ENCODE measurements at places on chromosomes 3 and 15.

DNA sequence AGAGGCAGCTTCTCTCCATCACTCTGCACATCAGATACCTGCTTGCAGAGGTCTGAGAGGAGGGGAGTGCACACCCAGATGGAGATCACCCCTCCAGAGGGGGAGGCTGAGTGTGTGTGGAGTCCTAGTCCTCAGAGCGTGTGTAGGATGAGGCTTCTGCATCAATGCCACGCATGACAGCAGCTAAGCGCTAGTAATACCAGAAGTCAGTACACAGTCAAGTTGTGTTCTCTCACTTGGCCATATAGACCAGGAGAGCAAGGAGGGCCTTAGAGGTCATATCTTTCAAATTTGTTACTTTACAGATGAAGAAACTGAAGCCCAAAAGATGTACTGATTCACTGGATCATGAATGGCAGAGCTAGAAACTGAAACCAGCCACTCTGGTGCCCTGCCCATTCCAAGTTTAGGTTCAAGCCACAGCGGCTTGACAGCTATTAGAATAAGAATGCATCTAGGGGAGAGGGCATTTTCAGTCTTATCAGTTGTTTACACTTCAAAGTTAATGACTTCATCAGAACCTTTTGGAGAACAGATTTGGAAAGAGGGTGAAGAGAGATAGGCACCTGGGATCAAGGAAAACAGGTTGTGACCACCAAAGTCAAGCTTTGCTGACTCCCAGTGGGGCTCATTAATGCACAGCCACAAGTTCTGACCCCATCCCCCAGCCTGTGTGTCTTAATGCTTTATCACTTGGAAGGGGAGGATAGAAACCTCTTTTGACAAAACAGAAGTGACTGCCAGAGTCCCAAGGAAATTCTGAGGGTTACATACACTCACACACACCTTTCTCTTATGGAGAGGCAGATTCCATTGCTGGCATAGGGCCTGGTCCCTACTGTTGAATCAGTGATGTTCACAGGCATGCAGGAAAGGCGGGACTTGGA is 310.3 kb downstream of the CHST2 start:
- H3K27ac ChIP-seq, result no peak overlapping the region
- H3K36me3 ChIP-seq, result no peaks in the 10 kb centered on the region
- H3K4me3 ChIP-seq, result no peak overlapping the region
- DNase-seq, result no peak

DNA sequence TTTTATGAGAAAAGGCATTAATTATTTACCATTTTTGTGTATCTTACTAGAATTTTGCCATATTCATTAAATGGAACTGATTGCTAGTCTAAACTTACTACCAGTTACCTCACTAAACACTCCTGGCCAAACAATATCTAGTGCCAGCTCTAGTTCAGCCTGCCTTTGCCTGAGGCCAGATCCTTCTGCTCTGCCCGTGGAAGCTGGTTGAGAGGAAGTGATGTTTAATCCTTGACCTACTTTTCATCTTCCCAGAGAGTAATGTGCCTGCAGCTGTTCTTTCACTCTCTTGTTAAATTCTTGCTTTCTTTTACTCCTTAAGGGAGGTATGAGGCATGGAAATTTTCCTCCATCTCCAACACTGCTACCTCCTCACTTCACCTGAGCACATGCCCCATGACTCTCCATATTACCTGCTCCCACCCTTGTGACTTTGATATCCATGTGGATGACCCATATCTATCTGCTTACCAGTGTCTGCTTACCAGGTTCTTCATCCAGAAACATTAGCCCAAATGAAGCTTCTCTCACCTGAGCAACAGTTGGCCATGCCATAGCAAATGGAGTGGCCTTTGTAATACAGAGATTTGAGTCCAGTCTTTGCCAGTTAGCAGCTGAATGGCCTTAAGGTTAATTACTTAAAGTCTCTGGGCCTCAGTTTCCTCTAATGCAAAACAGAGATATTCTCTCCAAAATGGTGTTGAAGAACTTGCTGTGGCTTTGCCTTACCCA is 53.4 kb downstream of the UBE2E1 start:
- H3K4me1 ChIP-seq, result peaks cover 11% of the 10 kb centered on the region
- H3K4me3 ChIP-seq, result no peak overlapping the region
- no peaks in the 10 kb centered on the region for H3K27me3 ChIP-seq
- H3K27ac ChIP-seq, result no peak overlapping the region

- no peak overlapping the region for H3K27ac ChIP-seq
- no peaks in the 10 kb centered on the region for H3K27me3 ChIP-seq
- peaks cover 8% of the 10 kb centered on the region for H3K4me1 ChIP-seq
- no peak overlapping the region for H3K4me3 ChIP-seq
- H3K36me3 ChIP-seq, result no peaks in the 10 kb centered on the region
Observed at GRCh38 chr15:28969511-28970085, 83.8 kb downstream of the APBA2 start.

DNA sequence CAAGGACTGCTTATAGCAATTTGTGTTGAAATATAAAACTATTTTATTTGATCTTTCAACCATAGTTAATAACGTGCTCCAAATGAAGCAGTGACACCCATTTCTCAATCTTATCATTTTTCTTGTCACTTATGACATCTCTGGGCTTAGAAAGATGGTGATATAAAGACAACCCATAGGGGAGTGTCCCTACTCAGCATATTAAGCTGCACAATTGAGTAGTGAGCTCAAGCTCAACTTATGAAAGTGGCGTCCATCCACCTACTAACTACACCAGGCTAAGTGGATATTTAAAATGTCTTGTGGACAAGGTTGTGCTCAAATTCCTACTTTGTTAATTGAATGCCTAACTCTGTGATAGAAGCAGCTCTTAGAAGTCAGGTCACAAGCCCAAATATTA is 46.7 kb downstream of the SLC9C1 start:
- H3K27ac ChIP-seq, result no peak overlapping the region
- no peaks in the 10 kb centered on the region for H3K36me3 ChIP-seq
- DNase-seq, result no peak
- no peak overlapping the region for H3K4me3 ChIP-seq
- no peaks in the 10 kb centered on the region for H3K4me1 ChIP-seq

GRCh38 chr15:40825661-40826422 is 2.7 kb downstream of the PPP1R14D start:
- H3K4me3 ChIP-seq, result no peak overlapping the region
- no peak overlapping the region for H3K27ac ChIP-seq
- no peaks in the 10 kb centered on the region for H3K27me3 ChIP-seq
- H3K36me3 ChIP-seq, result no peaks in the 10 kb centered on the region

DNA sequence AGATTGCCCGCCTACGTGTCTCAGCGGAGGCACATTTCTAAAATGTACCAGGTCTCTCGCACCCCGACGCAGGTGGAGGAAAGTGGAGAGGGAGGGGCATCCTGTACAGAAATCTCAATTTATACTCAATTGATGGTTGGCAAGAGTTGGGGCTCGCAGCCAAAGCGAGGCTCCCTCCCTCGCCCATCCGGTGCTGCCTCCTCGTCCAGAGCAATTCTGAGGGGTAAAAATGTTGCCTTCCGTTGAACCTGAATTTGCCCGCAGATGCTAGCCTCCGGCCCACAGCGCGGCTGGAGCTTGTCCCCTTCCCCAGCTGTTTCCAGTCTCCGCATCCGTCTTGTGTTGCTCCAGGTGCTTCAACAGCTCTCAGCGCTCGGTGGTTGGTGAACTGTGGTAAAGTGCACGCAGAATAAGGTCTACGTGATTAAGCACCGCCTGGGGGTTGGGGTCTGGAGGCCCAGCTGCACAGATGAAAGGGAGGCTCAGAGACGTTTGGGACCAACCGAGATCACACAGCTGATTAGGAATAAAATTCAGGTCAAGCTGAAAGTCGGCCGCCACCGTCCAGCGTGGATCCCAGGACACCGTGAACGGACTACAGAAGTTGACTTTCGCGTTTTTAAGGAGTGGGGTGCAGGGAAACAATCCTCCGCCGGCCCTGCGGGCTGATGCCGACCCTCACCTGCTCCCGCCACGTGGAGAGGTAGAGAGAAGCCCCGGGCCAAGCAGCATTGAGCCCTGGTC is 846 bp upstream of the POLG start:
- H3K4me1 ChIP-seq, result peaks cover 37% of the 10 kb centered on the region
- no peak for DNase-seq

GRCh38 chr3:17639765-17640164 is 102.7 kb downstream of the TBC1D5 start:
- H3K27me3 ChIP-seq, result no peaks in the 10 kb centered on the region
- no peak overlapping the region for H3K4me3 ChIP-seq

GRCh38 chr3:119731560-119732343 is 28.9 kb downstream of the CFAP91 start:
- no peak for DNase-seq
- no peak overlapping the region for H3K27ac ChIP-seq
- no peak overlapping the region for H3K4me3 ChIP-seq
- no peaks in the 10 kb centered on the region for H3K36me3 ChIP-seq
- no peaks in the 10 kb centered on the region for H3K4me1 ChIP-seq
- H3K27me3 ChIP-seq, result no peaks in the 10 kb centered on the region

DNA sequence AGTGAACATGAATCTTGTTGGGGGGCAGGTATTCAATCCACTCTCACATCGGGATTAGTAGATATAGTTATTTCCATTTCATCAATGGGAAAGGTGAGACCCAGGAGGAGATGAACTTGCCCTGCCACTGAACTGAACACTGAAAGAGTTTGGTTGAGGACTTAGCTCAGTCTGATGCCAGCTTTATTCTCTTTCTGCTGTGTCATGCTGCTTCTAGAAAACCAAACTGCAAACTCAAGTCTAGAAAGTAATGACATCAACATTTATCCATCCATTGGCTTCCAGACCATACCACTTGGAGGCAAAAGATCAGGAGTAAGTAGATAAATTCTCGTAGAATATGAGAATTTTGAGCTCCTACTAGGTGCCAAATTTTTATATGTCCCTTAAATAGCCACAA is 288.0 kb upstream of the CTNNB1 start:
- H3K27me3 ChIP-seq, result no peaks in the 10 kb centered on the region
- H3K36me3 ChIP-seq, result no peaks in the 10 kb centered on the region
- DNase-seq, result no peak
- no peaks in the 10 kb centered on the region for H3K4me1 ChIP-seq
- no peak overlapping the region for H3K4me3 ChIP-seq

DNA sequence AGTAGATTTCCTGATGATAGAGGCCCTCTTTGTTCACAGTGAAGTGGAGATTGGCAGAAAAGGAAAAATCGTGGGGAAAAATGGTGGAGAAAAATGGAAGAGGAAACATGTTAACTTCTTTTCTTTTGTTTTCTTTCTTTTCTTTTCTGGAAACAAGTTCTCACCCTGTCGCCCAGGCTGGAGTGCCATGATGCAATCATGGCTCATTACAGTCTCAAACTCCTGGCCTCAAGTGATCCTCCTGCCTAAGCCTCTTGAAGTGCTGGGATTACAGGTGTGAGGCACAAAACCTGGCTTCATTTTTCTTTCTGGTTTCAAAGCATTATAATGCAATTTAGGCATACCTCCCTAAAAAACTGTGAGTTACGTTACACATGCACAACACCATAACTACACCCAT is 464.2 kb downstream of the MECOM start:
- no peaks in the 10 kb centered on the region for H3K4me1 ChIP-seq
- no peak for DNase-seq
- H3K27ac ChIP-seq, result no peak overlapping the region
- no peak overlapping the region for H3K4me3 ChIP-seq

DNA sequence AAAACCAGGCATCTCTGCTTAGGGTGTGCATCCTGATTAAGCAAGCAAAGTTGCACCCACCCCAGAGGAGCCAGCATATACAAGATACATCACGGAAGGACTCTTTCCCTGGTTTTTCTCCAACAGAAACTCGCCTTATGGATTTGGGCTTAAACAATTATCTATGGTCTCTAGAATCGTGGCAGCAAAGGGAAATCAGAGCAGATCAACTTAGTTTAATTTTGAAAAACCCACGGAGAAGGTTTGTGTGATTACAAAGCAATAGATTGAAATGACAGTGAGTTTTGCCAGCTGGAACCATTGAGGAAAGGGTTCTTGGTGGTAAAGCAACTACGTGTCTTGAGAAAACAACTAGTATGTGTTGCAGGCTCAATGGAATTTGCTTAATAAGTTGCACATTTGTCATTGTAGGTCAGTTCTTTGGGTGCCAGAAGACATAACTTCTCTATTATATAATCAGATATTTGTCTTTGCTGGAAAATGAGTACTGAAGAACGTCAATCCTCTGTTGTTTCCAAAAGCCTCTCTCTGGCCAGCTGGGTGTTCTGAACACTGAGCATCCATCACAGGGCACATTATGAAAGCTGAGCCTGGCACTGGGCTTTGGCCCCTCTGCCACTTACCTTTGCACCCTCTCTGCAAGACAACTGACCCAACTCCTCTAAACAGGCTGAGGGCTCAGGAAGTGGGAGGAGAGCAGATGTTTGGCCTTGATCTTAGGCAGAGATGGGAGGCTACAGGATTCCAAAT is 75.7 kb upstream of the FBN1 start:
- H3K36me3 ChIP-seq, result no peaks in the 10 kb centered on the region
- no peaks in the 10 kb centered on the region for H3K27me3 ChIP-seq
- no peak overlapping the region for H3K27ac ChIP-seq
- H3K4me1 ChIP-seq, result no peaks in the 10 kb centered on the region

DNA sequence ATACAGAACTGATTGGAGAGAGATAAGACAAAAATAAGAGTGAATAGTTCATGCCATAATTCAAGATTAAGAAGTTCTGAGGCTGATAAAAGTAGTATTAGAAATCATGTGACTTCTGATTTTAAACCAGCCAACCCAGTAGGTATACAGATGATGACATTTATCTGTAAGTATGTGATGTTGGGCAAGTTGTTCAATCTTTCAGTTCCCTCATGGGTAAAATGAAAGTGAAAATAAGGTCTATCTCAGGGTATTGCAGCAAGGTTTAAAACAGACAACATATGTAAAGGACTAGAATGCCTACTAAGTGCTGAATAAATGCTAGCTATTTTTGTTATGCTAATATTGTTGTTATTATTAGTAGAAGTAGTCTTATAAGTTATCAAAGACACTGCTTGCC is 1055.7 kb downstream of the NAALADL2 start:
- no peaks in the 10 kb centered on the region for H3K27me3 ChIP-seq
- H3K4me1 ChIP-seq, result no peaks in the 10 kb centered on the region
- no peak for DNase-seq
- no peaks in the 10 kb centered on the region for H3K36me3 ChIP-seq
- H3K27ac ChIP-seq, result no peak overlapping the region
- no peak overlapping the region for H3K4me3 ChIP-seq

- H3K4me1 ChIP-seq, result no peaks in the 10 kb centered on the region
- DNase-seq, result no peak
- no peak overlapping the region for H3K4me3 ChIP-seq
- H3K36me3 ChIP-seq, result no peaks in the 10 kb centered on the region
Observed at GRCh38 chr15:63080634-63081250, 38.2 kb downstream of the TPM1 start.

- no peaks in the 10 kb centered on the region for H3K27me3 ChIP-seq
- no peak overlapping the region for H3K4me3 ChIP-seq
- H3K4me1 ChIP-seq, result peaks cover 11% of the 10 kb centered on the region
Observed at GRCh38 chr3:115098354-115099073, 48.6 kb downstream of the ZBTB20 start.

- DNase-seq, result peak; percentile 48
- H3K4me1 ChIP-seq, result no peaks in the 10 kb centered on the region
- no peaks in the 10 kb centered on the region for H3K36me3 ChIP-seq
- no peaks in the 10 kb centered on the region for H3K27me3 ChIP-seq
- H3K27ac ChIP-seq, result no peak overlapping the region
Observed at GRCh38 chr3:137105277-137105977, 147.6 kb downstream of the IL20RB start.

All from naive thymus-derived CD4-positive, alpha-beta T cell (primary cell).